Activated T-helper 17 cell treated with anti-CD3 and anti-CD28 coated beads, Interleukin-2, amount 50 U/mL, for 72 hours (primary cell): ENCODE measurements at places on chromosomes 3 and 15. TPM values are rescaled to one million over a fixed set of nuclear protein-coding genes. Genes with fewer than 3 reads are reported as not detected.

Gene GOLGA6A
- total RNA-seq, result 0.11 TPM

Gene DPPA4
- not detected for total RNA-seq

Gene LRRC31
- total RNA-seq, result not detected

Gene TRPM1
- not detected for total RNA-seq

Gene DNASE1L3
- not detected for total RNA-seq

Gene ECT2
- total RNA-seq, result 54.0 TPM

Gene ADAMTS9
- not detected for total RNA-seq

Gene C15orf62
- 2.4 TPM for total RNA-seq

Gene HMCES
- 55.3 TPM for total RNA-seq

Gene SPTSSB
- not detected for total RNA-seq

Gene LDHAL6B
- not detected for total RNA-seq

Gene PLS1
- total RNA-seq, result 1.5 TPM

DNA sequence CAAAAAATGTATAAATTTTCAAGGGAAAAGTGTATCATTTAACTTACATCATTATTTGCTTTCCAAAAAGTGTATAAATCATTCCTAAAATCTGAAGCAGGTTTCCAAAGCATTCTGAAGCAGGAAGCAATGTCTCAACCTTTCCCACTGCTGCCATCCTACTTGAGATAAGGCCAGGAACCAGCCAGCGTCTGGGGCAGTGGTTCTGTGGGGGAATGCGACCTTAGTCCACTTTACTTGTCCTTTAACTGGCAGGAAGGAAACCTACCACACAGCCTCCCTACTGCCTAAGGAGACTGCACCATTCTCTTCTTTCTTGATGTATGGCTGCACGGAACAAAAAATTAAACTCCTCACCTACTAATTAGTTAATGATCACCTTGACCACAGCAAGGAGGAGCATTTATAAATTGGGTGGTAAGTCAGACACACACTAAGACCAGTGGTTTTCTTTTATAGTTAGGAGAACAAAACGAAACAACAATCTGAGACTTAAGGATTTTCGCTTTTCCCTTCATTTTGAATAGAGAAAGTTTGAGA lies 3.7 kb downstream of the SORD start:
- no peak for ATAC-seq

- ATAC-seq, result no peak
Measured at GRCh38 chr3:170207717-170208116, 14.5 kb upstream of the PRKCI start.

- ATAC-seq, result no peak
Measured at GRCh38 chr15:74180881-74181602, 7.5 kb downstream of the ISLR start.

DNA sequence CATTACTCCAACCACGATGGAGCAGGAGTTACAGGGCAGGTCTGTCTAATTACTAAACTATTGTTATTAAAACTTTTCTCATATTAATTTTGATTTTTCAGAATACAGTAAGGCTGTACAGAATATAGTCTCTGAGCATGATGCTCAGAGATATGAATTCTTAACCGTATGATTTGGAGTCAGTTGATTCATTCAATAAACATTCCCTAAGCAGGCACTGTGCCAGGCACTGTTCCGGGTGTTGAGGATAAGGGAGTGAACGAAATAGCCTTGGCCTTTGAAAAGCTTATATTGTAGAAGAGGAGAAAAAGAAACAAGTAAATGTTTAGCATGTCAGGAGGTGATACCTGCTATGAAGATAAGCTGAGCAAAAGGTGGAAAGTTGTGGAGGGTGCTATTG lies 187.3 kb downstream of the KCNAB1 start:
- ATAC-seq, result no peak

GRCh38 chr15:75675579-75676404 lies 28.1 kb downstream of the SNX33 start:
- no peak for ATAC-seq

- peak; percentile 48 for ATAC-seq
Measured at GRCh38 chr3:137062250-137062649, 104.5 kb downstream of the IL20RB start.

- no peak for ATAC-seq
Measured at GRCh38 chr3:69400683-69401082, 14.8 kb upstream of the FRMD4B start.

DNA sequence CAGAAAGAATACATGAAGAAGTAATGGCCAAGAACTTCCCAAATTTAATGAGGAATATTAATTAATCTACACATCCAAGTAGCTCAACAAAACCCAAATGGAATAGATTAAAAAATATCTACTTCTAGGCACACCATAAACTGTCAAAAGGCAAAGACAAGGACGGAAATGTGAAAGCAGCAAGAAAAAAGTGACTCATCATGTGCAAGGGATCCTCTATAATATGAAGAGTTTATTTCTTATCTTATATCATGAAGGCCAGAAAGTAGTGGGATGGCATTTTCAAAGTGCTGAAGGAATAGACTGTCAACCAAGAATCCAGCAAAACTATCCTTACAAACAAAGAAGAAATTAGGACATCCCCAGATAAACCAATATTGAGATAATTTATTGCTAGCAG lies 73.9 kb upstream of the PRICKLE2 start:
- no peak for ATAC-seq

GRCh38 chr3:120793601-120794000 lies 51.1 kb downstream of the GTF2E1 start:
- no peak for ATAC-seq

- ATAC-seq, result no peak
Measured at GRCh38 chr3:119768668-119769393, 13.1 kb upstream of the NR1I2 start.

DNA sequence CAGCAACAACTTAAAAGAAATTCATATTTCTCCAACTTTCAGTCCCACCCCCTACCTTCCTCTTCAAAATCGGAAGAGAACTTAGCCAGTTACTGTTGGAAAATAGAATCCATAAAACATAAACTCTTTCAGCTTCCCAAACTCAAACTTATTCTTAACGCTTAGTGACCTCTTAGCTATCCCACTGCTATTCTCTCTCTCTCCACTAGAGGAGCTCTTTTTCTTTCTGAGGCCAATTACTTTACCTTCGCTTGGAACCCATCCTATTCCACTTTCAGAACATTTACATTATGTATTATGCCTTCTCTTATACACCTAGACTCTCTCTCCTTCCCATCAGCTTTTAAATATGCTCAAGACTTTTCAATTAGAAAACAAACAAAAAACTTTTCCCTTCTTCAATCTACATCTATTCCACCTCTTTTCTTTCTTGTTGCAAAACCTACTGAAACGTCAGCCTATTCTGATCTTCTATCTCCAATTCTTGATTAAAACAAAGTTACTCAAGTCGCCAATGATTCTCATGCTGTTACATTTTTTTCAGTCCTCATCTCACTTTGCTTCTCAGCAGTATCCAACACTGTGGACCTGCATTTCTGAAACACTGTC lies 13.4 kb upstream of the GHSR start:
- peak; percentile 47 for ATAC-seq

- peak; percentile 53 for ATAC-seq
Measured at GRCh38 chr3:119891944-119892721, 110.2 kb downstream of the NR1I2 start.

- no peak for ATAC-seq
Measured at GRCh38 chr3:188431553-188431952, 277.6 kb downstream of the LPP start.

- ATAC-seq, result no peak
Measured at GRCh38 chr3:31948280-31948679, 32.8 kb downstream of the OSBPL10 start.

DNA sequence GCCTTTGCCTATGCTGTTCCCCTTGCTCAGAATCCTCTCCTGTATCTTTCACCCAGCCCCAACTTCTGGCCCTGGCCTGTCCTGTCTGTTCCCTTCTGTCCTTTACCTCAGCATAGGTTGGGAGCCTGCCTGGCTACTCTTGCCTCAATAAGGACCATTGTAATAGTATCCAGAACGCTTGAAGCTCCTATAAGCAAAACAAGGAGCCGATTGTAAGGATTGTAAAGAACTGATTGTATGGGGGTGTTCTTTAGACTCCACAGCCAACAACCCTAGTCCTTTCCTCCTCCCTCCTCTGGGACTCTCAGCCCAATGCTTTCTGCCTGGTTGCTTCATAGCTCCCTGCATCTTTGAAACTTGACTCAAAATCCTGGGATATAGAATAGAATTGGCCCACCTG lies 18.7 kb upstream of the RAD54L2 start:
- ATAC-seq, result no peak

DNA sequence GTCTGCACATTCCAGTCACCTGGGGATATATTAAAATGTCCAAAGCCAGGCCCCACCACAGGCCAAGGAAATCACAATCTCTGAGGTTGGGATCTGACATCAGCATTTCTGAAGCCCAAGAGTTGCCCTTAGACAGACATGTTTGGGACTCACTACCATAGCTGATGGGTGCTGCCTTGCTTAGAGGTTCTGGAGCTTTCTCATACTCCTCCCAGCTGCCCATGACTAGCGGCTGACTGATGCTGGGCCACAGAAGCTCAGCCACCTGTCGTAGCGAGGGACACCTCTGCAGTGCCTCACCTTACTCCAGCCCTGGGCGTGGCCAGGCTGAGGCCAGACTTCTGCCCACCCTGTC lies 58.8 kb upstream of the XCR1 start:
- ATAC-seq, result no peak

- no peak for ATAC-seq
Measured at GRCh38 chr3:13578251-13578650, 29.3 kb downstream of the FBLN2 start.
